AG09319 (cell line): ENCODE measurements at places on chromosomes 3 and 15.

- no peak for DNase-seq
Observed at GRCh38 chr3:16429086-16429485, 84.4 kb downstream of the RFTN1 start.

- no peak for DNase-seq
Observed at GRCh38 chr15:76795217-76795616, 109.9 kb downstream of the SCAPER start.

DNA sequence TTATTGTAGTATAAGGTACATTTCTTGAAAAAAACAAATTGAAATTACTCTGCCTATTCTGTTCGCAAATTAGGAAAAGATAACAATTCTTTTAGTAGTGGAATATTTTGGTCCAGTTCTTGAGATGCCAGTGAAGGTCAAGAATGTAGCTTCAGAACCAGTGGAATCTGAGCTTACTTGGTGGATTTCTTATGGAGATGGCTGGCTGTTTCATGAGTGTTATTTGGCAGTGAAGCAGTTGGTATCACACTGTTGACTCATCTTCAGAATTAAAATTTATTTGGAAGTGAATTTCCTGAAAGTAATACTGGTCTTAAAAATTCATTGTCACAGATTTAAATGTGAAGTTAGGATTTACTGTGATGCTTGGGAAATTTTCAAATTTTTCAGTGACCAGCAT is 19.1 kb downstream of the RNF13 start:
- no peak for DNase-seq

GRCh38 chr15:39451871-39452270 is 129.0 kb upstream of the THBS1 start:
- no peak for DNase-seq

DNA sequence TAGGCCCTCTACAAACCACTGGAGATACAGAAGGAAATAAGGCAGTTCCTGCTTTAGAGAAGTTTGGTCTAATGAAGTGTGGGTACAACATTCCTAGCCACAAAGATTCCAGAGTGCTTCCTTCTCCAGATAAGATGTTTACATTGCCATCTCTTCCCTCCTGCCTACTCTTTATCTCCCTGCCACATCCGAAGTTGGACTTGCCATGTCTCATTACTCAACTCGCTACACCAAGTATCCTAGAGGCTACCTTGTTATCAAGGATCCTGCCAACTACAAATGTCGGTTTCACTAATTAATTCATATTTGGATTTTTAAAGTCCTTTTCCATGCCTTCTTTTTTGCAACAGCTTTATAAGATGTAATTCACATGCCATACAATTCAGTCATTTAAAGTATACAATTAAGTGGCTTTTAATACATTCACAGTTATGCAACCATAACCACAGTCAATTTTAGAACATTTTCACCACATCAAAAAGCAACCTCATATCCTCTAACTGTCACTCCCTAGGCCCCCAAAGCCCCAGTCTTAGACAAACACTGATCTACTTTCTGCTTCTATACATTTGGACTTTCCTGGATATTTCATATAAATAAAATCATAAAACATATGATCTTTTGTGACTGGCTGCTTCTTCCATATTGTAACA is 53.7 kb upstream of the CSTA start:
- no peak for DNase-seq

GRCh38 chr15:63708126-63708772 is 111.1 kb downstream of the FBXL22 start:
- DNase-seq, result no peak

DNA sequence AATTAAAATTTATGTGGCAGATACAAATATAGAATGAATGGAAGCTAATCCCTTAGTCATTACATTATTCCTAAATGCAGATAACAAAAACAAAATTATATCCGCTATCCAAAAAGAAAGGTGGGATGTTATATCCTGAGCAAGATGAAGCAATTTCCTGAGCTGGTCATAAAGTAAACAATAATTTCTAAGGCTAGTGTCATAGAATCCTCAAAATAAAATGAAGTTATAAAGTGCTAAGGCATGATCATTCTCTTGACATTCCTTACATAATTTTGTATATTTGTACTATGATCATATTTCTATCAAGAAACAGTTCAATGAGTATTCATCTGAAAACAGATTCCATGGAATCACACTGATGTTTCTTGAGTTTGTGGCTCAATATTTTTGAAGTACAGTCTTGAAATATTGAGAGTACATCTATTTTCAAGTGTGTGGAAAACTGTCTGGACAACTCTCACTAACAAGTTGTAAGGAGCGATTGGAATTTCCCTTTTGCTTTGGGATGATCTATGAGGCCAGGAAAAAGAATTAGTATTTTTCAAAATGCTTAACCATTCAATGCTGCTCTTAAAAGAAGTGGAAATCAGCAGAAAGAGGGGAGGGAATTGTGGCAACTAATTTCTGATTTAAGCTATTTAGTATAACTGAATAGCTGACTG is 92.4 kb downstream of the ABI3BP start:
- no peak for DNase-seq

- peak; percentile 86 for DNase-seq
Observed at GRCh38 chr15:95247071-95247984, 1016.0 kb downstream of the MCTP2 start.

- DNase-seq, result no peak
Observed at GRCh38 chr15:79185199-79185598, 94.6 kb upstream of the RASGRF1 start.

- DNase-seq, result no peak
Observed at GRCh38 chr15:70690491-70691276, 72.7 kb downstream of the UACA start.

- DNase-seq, result no peak
Observed at GRCh38 chr3:31391150-31391549, 141.6 kb upstream of the STT3B start.

GRCh38 chr3:169780742-169781141 is 7.5 kb downstream of the MYNN start:
- DNase-seq, result no peak

DNA sequence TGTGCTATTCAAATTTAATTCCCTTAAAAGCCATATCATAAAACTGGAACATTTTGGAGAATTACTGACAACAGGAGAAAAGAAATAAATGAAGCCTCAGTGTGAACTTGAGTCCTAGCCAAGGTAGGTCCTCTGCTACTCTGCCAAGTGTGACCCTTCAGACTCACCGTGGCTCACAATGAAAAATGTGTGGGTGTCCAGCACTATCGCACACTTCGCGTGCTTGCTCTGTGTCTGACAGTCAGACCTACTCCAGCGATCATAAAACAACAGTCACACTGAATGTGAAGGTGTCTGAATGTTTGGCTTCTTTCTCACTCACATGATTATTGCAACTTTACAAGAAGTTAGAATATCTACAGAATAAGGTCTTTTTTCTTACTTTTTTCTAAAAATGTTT is 65.8 kb upstream of the TRA2B start:
- DNase-seq, result no peak

GRCh38 chr3:111311126-111311525 is 230.9 kb upstream of the CD96 start:
- no peak for DNase-seq

- DNase-seq, result no peak
Observed at GRCh38 chr15:80431635-80432344, 27.6 kb downstream of the ARNT2 start.

GRCh38 chr3:150248116-150248887 is 159.8 kb upstream of the TSC22D2 start:
- DNase-seq, result no peak

- no peak for DNase-seq
Observed at GRCh38 chr15:94008104-94009074, 223.0 kb upstream of the MCTP2 start.

- DNase-seq, result no peak
Observed at GRCh38 chr3:46946856-46947545, 29.5 kb downstream of the CCDC12 start.

- no peak for DNase-seq
Observed at GRCh38 chr3:97430601-97431000, 334.0 kb upstream of the ARL6 start.

GRCh38 chr3:55664387-55664786 is 177.3 kb upstream of the WNT5A start:
- no peak for DNase-seq

DNA sequence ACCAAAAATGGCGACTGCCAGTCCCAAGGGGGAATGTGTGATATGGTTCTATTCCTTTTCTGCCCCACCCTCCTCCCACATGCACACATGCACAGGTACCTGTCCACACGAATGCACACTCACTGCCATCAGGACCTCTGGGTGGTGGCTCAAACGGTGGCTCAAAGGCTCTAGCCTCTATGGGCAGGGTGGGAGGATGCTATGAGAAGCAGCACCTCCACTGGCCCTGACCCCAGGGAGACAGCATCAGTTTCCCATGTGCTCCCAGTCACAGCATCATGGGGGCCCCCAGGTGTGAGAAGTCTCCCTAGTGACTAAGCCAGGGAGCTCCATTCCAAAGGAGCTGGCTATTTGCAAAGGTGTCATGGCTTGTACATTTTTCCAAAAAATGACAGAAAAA is 15.9 kb downstream of the SEMA3G start:
- DNase-seq, result no peak

DNA sequence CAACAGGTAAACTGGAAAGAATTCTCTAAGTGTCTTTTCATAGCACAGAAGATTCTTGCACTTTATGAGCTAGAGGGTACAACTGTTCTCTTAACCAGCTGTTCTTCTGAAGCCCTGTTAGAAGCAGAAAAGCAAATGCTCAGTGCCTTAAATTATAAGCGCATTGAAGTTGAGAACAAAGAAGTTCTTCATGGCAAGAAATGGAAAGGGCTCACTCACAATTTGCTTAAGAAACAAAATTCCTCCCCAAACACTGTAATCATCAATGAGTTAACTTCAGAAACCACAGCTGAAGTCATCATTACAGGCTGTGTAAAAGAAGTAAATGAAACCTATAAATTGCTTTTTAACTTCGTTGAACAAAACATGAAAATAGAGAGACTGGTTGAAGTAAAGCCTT is 19.6 kb downstream of the PARP14 start:
- no peak for DNase-seq

GRCh38 chr15:76936671-76937070 is 5.1 kb downstream of the RCN2 start:
- DNase-seq, result no peak
